ENCODE measurements at places on chromosomes 1 and 21.
A peak's percentile ranks its signal among the peaks of the same experiment; 100 is the strongest.

DNA sequence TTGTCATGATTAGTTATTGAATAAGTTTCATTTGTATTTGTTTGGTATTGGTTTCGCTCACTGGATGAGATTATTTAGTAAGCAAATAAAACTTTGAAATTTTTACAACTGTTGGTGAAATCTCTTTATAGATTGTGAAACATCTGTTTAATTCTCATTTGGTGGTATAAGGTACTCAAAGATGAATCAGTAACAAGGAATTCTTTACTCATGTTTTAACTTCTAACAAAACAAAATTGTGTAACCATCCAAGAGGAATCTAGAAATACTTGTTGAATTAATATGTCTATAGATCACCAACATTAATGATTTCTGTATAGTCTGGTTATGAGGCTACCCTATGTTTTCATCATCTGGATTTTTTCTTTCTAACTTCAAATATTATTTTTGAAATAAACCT lies 62.8 kb upstream of the USP25 start:
- no peak for DNase-seq

GRCh38 chr1:33379631-33380354 lies 51.1 kb downstream of the PHC2 start:
- DNase-seq = no peak

DNA sequence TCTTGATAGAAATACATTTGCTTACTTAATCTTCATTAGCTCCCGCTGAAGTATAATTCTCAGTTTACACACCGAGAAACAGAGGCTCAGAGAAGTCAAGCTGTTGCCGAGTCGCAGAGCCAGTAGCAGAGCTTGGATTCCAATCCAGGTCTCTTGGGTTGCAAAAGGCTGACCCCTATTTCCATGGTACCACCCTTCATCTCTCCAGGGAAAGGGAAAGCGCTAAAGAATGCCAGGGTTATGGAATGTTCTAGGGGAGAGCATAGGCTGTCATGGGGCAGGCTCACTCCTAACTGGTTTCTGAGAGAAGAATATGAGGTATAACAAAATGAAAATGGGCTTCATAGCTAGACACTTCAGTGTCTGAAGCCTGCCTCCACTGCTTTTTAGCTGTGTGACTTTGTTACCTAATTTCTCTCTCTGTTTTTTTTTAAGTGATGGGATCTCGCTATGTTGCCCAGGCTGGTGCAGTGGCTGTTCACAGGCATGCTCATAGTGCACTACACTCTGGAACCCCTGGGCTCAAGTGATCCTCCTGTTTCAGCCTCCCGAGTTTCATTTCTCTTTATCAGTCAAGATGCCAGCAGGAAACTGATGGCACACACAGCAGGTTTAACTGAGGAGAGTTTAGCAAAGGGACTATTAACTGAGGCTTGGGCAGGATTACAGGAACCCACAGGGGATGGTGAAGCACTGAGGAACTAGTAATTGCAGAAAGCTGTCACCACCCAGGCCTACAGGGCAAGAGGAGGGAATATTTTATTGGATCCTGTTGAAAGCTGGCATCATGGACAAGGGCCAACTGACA lies 25.5 kb upstream of the ATF3 start:
- no peak for DNase-seq

- no peak for DNase-seq
Observed at GRCh38 chr1:32984455-32985171, 20.0 kb upstream of the RNF19B start.

- DNase-seq = no peak
Observed at GRCh38 chr1:200668514-200669313, 993 bp downstream of the DDX59 start.

GRCh38 chr1:151282883-151283725 lies 1.0 kb downstream of the ZNF687 start:
- peak; percentile 34 for DNase-seq

DNA sequence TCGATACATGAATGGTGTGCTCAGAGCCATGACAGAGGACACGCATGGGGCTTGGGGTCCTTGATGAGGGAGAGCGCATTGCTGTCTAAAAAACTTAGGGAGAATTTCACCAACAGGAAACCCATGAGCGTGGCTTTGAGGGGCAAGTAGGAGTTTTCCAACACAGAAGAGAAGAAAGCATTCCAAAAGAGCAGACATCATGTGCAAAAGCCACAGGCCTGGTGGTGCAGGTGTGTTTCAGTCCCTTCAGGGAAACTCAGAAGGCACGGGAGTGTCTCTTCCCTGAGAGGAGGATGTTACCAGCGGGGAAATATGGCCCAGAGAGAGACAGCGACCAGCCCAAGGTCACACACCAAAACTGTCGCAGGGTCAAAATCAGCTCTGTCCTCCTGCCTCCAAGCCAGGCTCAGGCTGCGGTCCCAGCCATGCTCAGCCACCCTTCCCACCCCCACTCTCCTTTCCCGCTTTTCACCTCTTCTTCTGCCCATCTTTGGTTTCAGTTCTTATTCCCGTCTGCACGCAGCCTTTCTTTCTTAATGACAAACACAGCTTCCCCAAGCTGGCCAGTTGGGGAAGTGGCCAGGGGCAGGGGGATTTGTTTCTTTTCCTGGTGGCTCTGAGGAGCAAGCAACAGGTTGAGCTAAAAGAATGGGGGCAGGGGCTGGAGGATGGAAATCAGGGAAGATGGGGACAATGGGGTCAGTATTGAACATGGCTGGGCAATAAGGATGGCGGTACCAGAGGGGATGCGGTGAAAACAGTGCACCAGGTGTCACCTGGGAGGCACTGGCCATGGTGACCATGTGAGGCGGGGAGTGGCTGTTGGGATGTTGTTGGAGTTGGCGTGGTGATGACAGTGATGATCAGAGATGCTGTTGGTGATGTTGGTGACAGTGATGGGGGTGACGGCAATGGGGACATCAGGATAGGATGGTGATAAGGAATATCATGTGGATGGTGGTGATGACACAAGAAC lies 10.3 kb downstream of the LAPTM5 start:
- no peak for DNase-seq

DNA sequence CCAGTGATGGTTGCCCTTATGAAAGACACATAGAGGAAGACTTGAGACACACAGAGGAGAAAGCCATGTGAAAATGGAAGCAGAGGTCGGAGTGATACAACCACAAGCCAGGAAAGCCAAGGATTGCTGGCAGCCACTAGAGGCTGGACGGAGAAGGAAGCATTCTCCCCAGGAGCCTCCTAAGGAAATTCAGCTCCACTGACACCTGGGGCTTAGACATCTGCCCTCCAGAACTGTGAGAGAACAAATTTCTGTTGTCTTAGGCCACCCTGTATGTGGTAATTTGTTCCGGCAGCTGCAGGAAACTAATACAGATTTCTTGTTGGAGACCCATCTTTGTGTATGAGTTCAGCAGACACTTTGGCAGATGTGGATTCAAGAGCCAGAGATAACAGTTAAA lies 126.9 kb upstream of the ATP1A1 start:
- DNase-seq = no peak

- DNase-seq = no peak
Observed at GRCh38 chr1:6330410-6330911, 63.1 kb downstream of the ACOT7 start.

- DNase-seq = no peak
Observed at GRCh38 chr1:234730475-234730769, 120.4 kb upstream of the IRF2BP2 start.

DNA sequence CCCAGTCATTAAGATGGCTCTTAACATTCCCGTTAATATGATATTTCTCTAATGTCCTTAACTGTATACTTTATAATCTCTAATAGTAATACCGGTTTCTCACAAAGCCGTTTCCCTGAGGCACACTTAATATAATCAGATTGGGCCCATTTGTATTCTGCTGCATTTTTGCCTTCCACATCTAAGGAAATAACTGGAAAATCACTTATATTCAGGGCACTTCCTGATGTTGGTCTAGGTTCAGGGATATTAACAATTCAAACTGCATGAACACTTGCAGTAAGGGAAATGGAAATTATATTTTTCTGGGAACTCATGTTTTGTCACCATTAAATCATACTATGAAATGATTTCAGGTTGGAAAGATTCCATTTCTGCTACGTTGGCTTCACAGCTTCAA lies 119.8 kb downstream of the TPR start:
- DNase-seq = no peak

DNA sequence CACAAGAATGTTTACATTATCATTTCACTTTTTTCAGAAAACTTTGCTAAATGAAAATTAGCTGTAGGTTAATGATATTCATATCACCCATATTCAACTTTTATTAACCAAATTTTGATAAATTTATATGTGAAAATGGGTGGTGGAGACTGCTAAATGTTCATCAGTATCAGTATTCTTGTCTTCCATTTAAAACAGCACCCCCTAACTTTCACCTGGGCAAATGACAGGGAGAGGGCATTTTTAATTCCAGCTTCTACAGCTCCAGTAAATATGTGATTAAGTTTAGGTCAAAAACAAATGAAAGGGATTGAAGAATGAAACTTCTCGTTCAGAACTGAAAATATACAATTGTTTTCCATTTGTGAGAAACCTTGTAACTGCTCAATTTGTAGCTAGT lies 722.2 kb downstream of the KCNT2 start:
- no peak for DNase-seq

GRCh38 chr1:37794372-37795339 lies 1.0 kb downstream of the MANEAL start:
- peak; percentile 17 for DNase-seq

DNA sequence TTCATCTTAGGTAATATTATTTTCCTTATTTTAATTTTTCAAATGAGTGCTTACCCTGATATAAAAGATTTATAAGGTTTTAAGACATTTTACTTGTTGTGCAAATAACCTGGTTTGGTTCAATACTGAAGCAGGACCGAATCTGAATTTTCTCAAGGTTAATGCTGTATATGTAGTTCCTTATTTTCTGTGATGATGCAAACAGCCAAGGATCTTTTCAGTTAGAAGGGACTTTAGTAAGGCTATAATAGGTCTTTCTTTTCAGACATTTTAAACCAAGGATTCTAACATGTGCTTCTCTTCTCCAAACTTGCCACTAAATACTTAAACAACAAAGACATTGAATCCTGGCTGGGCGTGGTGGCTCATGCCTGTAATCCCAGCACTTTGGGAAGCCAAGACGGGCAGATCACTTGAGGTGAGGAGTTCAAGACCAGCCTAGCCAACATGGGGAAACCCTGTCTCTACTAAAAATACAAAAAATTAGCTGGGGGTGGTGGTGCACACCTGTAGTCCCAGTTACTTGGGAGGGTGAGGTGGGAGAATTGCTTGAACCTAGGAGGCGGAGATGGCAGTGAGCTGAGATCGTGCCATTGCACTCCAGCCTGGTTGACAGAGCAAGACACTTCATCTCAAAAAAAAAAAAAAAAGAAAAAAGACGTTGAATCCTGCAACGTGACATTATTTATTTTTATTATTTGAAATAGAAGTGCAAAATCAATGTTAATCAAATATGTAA lies 3.2 kb upstream of the ARPC5 start:
- DNase-seq = no peak

DNA sequence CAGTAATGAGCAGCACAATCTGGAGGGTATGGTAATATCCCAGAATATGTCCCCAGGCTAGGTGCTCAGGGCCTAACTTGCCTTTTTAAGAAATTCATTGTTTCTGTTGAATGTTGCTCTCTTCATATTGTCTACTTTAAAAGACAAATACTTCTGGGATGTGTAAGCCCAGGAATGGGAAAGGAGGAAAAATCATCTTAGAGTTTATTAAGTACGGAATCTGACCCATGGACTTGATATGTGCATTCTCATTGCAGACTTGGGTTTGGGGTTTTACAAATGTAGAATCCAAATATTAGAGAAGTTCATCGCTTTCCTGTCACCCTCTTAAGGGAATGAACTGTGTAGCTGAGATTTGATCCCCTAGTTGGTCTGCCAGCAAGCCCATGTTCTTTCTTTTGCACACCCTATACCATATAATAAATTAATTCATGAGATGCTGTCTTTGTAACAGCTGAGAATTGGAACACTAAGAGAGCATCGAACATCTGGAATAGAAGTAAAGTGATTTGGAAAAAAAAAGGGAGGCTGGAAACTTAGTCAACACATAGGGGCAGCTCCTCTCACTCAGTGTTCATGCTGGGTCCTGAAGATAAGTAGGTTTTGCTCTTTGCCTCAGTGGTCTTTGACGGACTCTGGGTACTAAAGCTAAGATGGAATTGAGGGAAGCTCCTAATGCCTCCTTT lies 235.8 kb upstream of the C1orf105 start:
- no peak for DNase-seq

- no peak for DNase-seq
Observed at GRCh38 chr1:25137521-25138395, 94.5 kb downstream of the SYF2 start.

- DNase-seq = no peak
Observed at GRCh38 chr1:93851878-93852277, 27.1 kb downstream of the DNTTIP2 start.

DNA sequence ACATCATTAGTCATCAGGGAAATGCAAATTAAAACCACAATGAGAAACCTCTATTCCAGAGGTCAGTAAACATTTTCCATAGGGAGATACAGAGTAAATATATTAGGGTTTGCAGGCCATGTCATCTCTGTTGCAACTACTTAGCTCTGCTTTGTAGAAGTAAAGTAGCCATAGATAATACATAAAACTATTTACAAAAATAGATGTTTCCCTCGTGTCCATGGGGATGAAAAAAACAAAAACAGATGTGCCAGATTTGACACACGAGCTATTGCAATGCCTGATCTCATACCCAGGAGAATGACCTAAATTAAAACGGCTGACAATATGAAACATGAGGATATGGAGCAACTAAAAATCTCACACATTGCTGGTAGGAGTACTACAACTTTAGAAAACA lies 17.3 kb downstream of the LTN1 start:
- DNase-seq = no peak

DNA sequence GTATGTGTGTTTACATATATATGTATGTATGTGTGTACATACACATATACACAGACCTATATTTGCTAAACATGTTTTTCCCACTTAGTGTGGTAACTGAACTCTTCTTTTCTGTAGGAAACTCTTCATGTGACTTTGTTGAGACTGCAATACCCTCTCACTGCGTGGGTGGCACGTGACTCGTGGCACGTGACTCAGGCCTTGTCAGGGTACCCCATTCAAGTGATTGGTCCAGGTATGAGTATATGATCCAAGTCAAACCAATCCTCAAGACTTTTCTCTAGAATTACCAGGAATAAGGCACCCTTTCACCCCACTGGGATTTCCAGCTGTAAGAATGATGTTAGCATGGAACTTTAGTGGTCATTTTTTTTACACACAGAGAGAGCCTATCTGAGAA lies 149.2 kb upstream of the KCNK2 start:
- no peak for DNase-seq

DNA sequence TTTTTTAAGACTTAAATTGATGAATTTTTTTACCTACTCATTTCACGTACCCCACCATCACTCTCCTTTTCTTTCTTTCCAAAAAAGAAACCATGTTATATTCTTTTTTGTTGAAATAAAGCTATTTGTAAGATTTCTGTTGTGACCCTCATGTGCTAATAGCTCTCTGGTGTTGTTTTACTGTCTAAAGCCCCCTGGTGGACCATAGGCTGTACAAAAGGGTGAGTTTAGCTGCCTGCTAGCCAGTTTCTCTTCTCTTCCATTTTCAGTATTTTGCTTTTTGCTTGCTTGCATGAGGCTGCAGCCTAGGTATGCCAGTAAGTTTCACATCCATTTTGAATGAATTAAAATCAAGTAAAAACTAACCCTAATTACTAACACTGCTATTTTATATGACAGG lies 15.6 kb upstream of the VAMP3 start:
- DNase-seq = no peak

All from DND-41 (cell line).